ENCODE measurements at places on chromosomes 2 and 18.

GRCh38 chr2:28580078-28580477, 84.2 kb downstream of the PLB1 start:
- no peak for DNase-seq

GRCh38 chr2:25339791-25340180, 1.9 kb downstream of the DNMT3A start:
- DNase-seq, result no peak

DNA sequence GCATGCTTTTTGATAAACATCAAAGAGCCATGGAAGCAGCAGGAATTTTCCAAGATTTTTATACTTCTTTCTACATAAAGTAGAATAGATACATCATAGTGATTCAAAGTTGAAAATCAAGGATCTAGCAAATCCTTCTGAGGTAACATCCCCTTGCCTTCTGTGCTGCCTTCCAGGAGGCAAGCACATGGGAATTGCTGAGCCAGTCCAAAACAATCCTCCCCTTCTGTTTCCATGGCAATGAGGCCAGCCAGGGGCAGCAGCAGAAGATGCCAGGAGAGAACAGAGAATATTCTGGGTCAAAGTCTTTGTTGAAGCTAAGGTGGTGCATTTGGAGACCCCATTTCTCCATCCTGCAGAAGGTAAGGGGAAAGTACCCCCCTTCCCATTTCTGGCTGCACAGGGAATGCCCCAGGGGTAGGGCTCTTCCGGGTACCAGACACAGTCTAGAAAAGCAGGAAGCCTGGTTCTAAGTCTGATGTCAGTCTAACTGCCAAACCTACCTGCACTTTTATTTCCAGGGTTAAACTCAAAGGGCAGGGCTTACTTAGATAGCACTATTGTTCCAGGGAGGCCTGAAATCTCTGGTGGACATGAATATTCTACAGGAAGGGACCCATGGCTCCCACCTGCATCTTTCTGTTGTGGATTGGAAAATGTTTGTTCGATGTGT, 22.1 kb downstream of the CENPA start:
- no peak for DNase-seq

GRCh38 chr2:238989484-238989883, 141.6 kb downstream of the TWIST2 start:
- DNase-seq, result no peak

DNA sequence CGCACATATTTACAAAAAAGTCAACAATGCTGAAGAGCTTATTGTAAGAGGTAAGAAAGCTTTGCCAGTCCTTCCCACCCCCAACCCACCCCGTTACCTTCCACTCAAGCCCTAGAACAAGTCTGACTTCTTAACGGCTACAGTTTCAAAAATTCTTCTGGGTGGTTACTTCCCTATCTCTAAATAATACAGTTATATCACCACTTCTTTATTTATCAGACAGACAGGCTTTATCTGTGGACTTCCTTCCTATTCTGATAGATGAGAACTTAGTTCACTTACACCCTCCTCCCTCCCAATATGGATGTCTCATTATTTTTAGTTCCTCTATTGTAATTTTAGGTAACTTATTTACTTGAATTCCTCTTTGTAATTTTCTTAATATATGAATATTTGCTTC, 26.7 kb upstream of the ACTR3 start:
- no peak for DNase-seq

Data from pulmonary artery endothelial cell (primary cell).